ENCODE measurements at places on chromosomes 11 and 22. TPM values are rescaled to one million over a fixed set of nuclear protein-coding genes. Genes with fewer than 3 reads are reported as not detected.

The FDXACB1 gene
- total RNA-seq, result 2.3 TPM

The GRK3 gene
- 4.4 TPM for total RNA-seq

The DDB1 gene
- total RNA-seq, result 163 TPM

The GLYATL1 gene
- not detected for total RNA-seq

The BIK gene
- 1.5 TPM for total RNA-seq

The PRR33 gene
- not detected for total RNA-seq

The UPK3A gene
- total RNA-seq, result not detected

The MS4A4A gene
- not detected for total RNA-seq

The KRTAP5-10 gene
- not detected for total RNA-seq

The CD81 gene
- total RNA-seq, result 382 TPM

The CBLIF gene
- total RNA-seq, result not detected

The DCDC1 gene
- 0.51 TPM for total RNA-seq

The PANX2 gene
- 4.8 TPM for total RNA-seq

The APOBEC3G gene
- not detected for total RNA-seq

The CD248 gene
- not detected for total RNA-seq

The OR52I1 gene
- not detected for total RNA-seq

The RIBC2 gene
- total RNA-seq, result 1.8 TPM

The OR8G5 gene
- not detected for total RNA-seq

The MOV10L1 gene
- total RNA-seq, result not detected

The PKP3 gene
- total RNA-seq, result 38.6 TPM

The LDHAL6A gene
- total RNA-seq, result not detected

The CHRDL2 gene
- total RNA-seq, result 2.9 TPM

The FOLR1 gene
- not detected for total RNA-seq

The LRRC75B gene
- 8.5 TPM for total RNA-seq

The IL18 gene
- total RNA-seq, result 107 TPM

The EHF gene
- total RNA-seq, result 0.48 TPM

The MAPK8IP2 gene
- 2.9 TPM for total RNA-seq

The GP1BB gene
- 1.1 TPM for total RNA-seq

The PRRG4 gene
- 1.8 TPM for total RNA-seq

The MICAL2 gene
- 115 TPM for total RNA-seq

The PTPRJ gene
- 62.7 TPM for total RNA-seq

The GNAZ gene
- 1.9 TPM for total RNA-seq

The TEX12 gene
- not detected for total RNA-seq

The CNGA4 gene
- 0.07 TPM for total RNA-seq

The METTL15 gene
- 7.6 TPM for total RNA-seq

The MYEOV gene
- total RNA-seq, result 105 TPM

The NAT10 gene
- total RNA-seq, result 52.6 TPM

The OR5M11 gene
- not detected for total RNA-seq

The SLC35F2 gene
- total RNA-seq, result 46.4 TPM

The RAB6A gene
- 68.4 TPM for total RNA-seq

The SCGB1D2 gene
- total RNA-seq, result not detected

The DDIAS gene
- total RNA-seq, result 13.3 TPM
